ENCODE measurements at places on chromosomes 13 and 19.

- DNase-seq = no peak
These were observed 4.7 kb upstream of the TLE2 start for GRCh38 chr19:3033595-3034405.

GRCh38 chr13:82687884-82688283, 1194.4 kb downstream of the SLITRK1 start:
- DNase-seq = no peak

DNA sequence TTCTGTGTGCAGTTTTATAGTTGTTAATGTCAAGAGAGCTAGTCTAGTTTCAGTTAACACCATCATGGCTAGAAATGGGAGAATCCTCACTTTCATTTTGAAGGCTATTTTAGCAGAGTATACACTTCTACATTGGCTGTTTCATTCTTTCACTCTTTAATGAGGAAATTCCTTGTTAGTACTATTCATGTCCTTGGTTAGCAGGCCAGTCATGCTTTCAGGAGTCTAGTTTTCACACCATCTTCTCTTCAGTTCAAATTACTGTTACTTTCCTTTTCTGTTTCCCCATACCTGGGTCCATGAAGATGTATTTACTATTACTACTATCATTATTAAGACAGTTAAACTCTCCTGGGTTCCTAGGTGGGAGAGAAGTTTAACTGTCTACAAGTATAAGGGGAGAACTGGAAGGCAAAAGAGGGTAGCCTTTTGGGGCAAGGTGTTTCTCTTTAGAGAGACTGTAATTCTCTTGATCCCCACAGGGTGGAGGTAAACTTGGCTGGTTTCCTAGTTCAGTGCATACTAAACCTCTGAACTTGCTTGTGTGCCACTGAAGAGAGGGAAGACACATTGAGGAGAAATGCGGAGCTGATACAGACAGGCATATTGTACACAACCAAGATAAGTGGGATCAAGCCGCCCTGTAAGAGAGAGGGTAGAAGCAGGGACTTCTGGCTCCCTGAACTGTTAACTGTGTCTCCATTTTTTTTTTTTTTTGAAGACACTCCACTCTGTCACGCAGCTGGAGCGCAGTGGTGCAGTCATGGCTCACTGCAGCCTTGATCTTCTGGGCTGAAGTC, 41.3 kb upstream of the IGFL4 start:
- no peak for DNase-seq

DNA sequence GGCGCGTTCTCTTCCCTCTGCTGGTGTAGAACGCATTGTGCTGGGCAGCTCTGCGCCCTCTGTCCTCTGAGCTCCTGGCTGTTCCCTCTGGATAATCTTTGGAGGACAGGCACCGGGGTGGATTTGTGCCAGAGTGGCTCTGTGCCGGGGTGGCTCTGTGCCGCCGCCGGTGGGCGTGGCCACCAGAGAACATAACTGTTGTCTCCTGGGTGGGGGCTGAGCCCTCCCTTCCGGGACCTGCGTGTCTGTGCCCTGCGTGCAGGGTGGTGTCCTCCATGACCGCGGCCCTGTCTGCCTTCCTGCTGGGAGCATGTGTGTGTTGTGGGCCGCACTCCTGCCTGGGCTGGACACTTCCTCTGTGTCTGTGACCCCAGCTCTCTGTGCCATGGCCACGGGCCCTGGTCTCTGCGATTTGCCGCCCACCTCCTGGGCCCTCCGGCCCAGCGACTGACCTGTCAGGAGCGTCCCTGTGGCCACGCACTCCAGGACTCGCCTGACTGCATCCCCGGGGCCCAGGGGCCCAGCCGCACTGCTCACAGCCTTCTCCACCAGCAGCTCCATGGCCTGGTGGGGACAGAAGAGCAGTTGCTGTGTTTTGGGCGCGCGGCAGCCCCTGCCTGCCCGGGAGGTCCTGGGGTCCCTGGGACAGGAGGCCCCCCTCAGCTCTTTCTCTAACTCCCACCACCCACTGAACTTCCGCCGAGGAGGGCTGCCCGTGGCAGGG, 22.4 kb upstream of the MATK start:
- DNase-seq = no peak

DNA sequence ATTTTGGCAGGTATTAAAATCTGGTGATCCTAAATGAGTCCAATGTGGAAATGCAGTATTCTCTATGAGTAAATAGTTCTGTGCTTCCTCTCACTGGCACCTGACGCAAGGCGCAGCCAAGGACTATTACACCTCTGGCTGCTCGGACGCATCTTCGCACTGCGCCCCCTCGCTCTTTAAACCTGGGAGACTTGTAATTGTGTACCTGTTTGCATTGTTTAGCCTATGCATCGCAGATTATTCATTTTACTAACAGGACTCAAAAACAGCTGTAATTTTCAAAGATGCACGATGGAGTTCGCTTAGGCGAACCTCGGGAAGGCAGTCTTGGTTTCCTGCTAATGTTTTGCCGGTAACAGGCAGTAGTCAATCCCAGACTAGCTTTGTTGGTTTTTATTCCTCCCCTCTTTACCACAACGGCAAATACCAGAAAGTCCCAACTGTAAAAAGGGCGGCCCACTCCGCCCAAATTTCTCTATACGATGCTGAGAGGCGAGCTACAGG, 113.2 kb downstream of the KCNRG start:
- no peak for DNase-seq
